ENCODE measurements at places on chromosomes 3 and 15.

DNA sequence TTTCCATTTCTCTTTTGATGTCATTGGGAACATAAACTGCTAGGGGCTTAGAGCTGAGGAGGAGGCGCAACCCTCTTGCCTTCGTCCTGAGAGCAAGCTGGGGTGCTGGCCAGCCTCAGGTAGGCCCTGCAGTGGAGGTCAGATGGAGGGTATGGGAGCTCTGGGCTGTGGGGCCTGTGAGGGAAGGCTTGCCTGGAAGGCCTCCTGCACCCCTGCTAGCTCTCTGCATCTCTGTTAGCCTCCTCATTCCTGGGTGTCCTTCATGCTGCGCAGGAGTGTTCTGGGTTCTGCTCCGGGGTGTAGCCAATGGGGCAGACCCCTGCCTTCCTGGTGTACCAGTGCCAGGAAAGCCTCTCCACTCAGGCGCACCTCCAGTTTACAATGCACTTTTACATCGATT, 11.8 kb downstream of the GP5 start:
- DNase-seq, result peak; percentile 3
- no peak overlapping the region for H3K4me3 ChIP-seq
- no peaks in the 10 kb centered on the region for H3K36me3 ChIP-seq
- no peaks in the 10 kb centered on the region for H3K4me1 ChIP-seq
- H3K27ac ChIP-seq, result no peak overlapping the region
- no peaks in the 10 kb centered on the region for H3K27me3 ChIP-seq

DNA sequence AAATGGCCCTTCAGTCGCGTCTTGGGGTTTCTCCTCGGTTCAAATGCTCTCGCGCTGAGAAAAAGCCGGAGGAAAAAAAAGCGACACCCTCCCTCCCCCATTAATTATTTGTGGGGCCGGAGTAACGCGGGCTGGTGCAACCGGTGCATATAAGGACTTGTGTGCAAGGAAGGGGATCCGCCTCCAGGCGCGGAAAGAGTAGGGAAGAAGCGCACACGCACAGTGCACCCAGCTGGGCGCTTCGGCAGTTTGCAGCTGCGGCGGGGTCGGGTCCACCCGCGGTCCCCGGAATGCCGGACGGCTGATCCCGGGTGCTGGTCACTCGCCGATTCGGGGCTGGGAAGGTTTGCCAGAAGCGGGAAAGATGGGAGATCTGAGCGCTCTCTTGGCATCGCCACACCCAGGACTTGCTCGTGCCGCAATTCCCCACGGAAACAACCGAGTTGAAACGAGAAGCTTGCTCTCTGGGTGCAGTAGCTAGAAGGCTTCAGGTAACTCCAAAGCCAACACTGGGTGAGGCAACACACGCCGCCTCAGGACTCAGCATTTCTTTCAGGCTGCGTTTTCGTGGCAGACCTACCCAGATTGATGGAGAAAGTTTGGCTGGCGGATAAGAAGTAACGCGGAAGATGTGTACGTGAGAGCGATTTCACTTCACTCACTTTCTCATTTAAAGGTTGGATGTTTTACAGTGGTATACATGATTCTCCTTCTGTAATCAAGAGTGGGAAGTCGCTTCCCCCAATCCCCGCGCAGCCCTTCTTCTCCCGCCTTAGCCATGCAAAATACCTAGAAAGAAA, 720 bp upstream of the TNIK start:
- peaks cover 7% of the 10 kb centered on the region for H3K4me1 ChIP-seq
- H3K27me3 ChIP-seq, result no peaks in the 10 kb centered on the region

DNA sequence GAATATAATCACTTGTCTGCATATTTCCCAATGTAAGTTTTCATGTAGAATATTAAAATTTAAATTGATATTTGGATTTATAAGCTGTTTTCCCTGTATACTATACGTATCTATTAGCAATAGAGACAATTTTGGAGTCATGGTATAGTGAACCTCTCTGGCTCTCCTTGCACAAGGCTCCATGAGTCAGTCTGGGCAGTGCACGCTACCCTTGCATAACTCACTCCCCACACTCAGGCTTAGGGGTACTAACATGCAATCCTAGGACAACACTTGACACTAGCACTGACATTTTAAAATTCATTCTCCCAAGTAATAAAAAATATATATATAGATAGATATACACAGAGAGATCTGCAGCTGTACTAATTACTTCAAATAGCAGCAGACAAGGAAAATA, 39.2 kb downstream of the SLC24A1 start:
- no peak for DNase-seq
- H3K27ac ChIP-seq, result no peak overlapping the region
- H3K27me3 ChIP-seq, result no peaks in the 10 kb centered on the region
- H3K36me3 ChIP-seq, result peaks cover 28% of the 10 kb centered on the region
- no peak overlapping the region for H3K4me3 ChIP-seq
- H3K4me1 ChIP-seq, result no peaks in the 10 kb centered on the region

DNA sequence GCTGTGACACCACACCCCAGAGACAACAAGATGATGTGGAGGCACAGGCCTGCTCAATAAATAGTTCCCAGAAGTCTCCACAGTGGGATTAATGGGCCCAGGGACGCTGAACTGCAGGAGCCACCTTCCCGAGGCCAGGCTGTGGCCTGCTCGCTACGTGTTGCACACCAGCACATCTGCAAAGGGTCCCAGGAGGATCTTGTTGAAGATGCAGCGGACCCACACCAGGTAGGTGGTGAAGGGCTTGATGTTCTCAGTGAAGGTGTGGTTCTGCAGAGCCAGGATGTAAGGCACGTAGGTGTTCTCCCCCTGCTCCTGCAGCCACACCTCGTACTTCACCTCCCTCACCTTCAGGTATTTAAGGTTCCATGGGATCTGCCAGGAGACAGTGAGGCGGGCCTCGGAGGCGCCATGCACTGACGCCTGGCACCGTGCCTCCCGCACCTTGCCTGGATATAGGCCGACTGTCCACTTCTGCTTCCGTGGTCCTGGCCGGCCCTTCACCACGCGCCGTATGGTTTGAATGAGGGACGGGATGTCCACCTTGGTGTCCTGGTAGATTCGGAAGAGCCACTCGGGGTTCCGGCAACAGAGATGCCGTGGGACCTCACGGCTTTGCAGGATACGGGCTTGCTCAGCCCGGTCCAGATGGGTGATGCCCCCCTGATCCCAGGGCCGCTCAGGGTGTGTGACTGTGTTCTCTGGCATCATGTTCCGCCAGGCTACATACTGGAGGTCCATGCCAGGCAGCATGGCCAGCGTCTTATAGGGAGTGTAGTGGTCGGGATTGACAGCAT, 26.1 kb downstream of the POMGNT2 start:
- DNase-seq, result no peak
- H3K36me3 ChIP-seq, result peaks cover 24% of the 10 kb centered on the region
- no peaks in the 10 kb centered on the region for H3K4me1 ChIP-seq
- H3K27me3 ChIP-seq, result no peaks in the 10 kb centered on the region
- H3K27ac ChIP-seq, result no peak overlapping the region

- no peak for DNase-seq
- no peaks in the 10 kb centered on the region for H3K4me1 ChIP-seq
- no peaks in the 10 kb centered on the region for H3K27me3 ChIP-seq
Observed at GRCh38 chr3:65210026-65210814, 522.4 kb upstream of the ADAMTS9 start.

DNA sequence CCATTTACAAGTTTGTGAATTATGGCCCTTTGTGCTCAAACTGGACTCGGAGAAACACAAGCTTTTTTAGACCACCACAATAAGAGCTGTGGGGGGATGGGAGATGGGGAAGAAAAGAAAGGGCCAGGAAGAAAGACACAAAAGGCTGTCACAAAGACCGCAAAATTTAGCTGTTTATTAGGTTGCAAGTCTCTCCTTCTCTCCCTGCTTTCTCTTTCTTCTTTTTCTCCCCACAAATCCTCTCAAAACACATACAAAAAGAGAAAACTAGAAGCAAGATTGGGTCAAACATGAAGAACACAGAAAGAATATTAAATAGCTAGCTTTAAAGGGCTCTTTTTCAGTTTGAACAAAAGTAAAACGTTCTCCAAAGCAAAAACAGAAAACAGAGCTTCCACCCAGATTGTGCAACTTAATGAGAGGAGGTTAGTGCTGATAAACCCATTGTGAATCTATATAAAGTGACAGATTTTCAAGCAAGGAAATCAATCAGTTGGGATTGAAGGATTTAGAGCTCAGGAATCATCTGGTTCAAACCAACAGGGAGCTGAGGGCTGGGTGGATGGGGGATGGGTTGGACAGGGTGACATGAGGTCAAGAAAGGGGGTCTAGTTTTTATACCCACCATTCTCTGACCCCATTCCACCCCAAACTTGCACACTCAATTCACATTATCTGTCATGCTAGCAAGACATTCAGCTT, 87.3 kb downstream of the DHX30 start:
- H3K27me3 ChIP-seq, result no peaks in the 10 kb centered on the region

DNA sequence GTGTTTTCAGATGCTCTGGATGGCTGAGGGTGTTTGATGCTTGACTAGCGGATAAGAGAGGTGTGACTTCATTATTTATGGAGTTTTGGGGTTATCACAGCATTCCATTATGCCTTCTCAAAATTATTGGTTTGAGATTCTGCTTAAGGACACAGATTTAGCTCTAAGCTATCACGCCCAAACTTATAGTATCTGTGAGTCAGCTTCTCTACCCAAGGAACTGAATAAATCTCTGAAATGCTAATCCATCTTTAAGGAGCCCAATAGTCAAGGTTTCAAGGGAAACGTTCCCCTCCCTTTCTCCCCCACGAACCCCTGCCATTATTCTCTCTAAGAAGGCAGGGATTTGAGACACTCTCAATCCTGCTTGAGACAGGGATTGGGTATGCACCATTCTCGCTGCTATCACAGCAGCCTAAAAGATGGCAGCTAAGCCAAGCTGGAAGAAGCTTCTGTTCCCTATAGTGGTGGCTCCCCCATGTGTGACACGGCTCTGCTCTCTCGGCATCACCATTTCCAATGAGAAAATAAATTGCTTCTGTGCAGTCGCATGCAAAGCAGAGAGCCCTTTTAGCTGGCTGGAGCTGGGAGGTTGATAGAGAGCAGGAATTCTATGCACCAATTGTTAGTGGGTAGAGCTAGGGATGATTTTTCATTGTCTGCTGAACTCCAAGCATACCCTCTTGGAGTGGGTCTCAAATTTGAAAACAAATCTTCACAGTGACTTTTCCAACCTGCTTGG, 151.1 kb downstream of the IL20RB start:
- no peaks in the 10 kb centered on the region for H3K36me3 ChIP-seq
- no peak overlapping the region for H3K4me3 ChIP-seq
- no peak overlapping the region for H3K27ac ChIP-seq

- no peaks in the 10 kb centered on the region for H3K27me3 ChIP-seq
- H3K36me3 ChIP-seq, result no peaks in the 10 kb centered on the region
- H3K4me1 ChIP-seq, result no peaks in the 10 kb centered on the region
- no peak overlapping the region for H3K27ac ChIP-seq
- no peak for DNase-seq
- no peak overlapping the region for H3K4me3 ChIP-seq
Observed at GRCh38 chr3:31755926-31756658, 223.4 kb downstream of the STT3B start.

DNA sequence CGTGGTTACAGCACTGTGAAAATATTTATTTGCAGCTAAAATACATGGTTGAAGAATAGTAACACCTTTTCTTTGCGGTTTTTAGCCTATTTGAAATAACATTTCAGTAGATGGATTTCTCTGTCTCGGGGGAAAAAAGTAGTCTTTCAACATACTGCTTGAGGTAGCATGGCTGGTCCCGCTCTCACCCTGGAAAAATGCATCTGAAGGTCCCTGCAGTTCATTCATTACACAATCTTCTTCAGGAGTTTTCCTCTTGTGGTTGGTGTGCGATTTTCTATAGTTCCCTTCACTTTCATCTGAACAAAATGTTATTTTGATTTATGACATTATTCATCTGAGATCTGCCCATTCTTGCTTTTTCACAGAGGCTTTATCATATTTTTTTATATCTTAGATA, 75.9 kb downstream of the STRIT1 start:
- no peaks in the 10 kb centered on the region for H3K36me3 ChIP-seq
- H3K4me3 ChIP-seq, result no peak overlapping the region
- H3K27ac ChIP-seq, result no peak overlapping the region
- no peak for DNase-seq
- no peaks in the 10 kb centered on the region for H3K27me3 ChIP-seq

GRCh38 chr3:111947231-111947630, 31.6 kb upstream of the ABHD10 start:
- no peaks in the 10 kb centered on the region for H3K4me1 ChIP-seq
- H3K27me3 ChIP-seq, result no peaks in the 10 kb centered on the region
- H3K27ac ChIP-seq, result no peak overlapping the region
- H3K4me3 ChIP-seq, result no peak overlapping the region
- H3K36me3 ChIP-seq, result peaks cover 42% of the 10 kb centered on the region

GRCh38 chr15:62509395-62509958, 344.4 kb upstream of the C2CD4B start:
- no peaks in the 10 kb centered on the region for H3K27me3 ChIP-seq
- no peaks in the 10 kb centered on the region for H3K36me3 ChIP-seq
- H3K4me3 ChIP-seq, result no peak overlapping the region

GRCh38 chr15:95470529-95470928, 860.0 kb upstream of the NR2F2 start:
- H3K4me1 ChIP-seq, result peaks cover 7% of the 10 kb centered on the region
- H3K27ac ChIP-seq, result peak overlapping the region; percentile 73
- no peak for DNase-seq
- no peak overlapping the region for H3K4me3 ChIP-seq
- no peaks in the 10 kb centered on the region for H3K27me3 ChIP-seq

- DNase-seq, result no peak
- no peak overlapping the region for H3K27ac ChIP-seq
- H3K27me3 ChIP-seq, result no peaks in the 10 kb centered on the region
- no peaks in the 10 kb centered on the region for H3K4me1 ChIP-seq
- no peak overlapping the region for H3K4me3 ChIP-seq
- H3K36me3 ChIP-seq, result no peaks in the 10 kb centered on the region
Observed at GRCh38 chr3:21938267-21938681, 187.3 kb upstream of the ZNF385D start.

- H3K4me1 ChIP-seq, result no peaks in the 10 kb centered on the region
- H3K4me3 ChIP-seq, result no peak overlapping the region
- H3K36me3 ChIP-seq, result no peaks in the 10 kb centered on the region
Observed at GRCh38 chr3:194029846-194030245, 106.1 kb upstream of the HES1 start.

GRCh38 chr3:120418866-120419490, 31.8 kb downstream of the FSTL1 start:
- no peaks in the 10 kb centered on the region for H3K27me3 ChIP-seq
- H3K4me1 ChIP-seq, result peaks cover 52% of the 10 kb centered on the region
- H3K27ac ChIP-seq, result peak overlapping the region; percentile 81
- H3K4me3 ChIP-seq, result no peak overlapping the region

- H3K4me1 ChIP-seq, result no peaks in the 10 kb centered on the region
- H3K36me3 ChIP-seq, result no peaks in the 10 kb centered on the region
- no peak for DNase-seq
- no peaks in the 10 kb centered on the region for H3K27me3 ChIP-seq
Observed at GRCh38 chr3:5026046-5026362, 46.8 kb downstream of the BHLHE40 start.

- peaks cover 13% of the 10 kb centered on the region for H3K36me3 ChIP-seq
- no peaks in the 10 kb centered on the region for H3K4me1 ChIP-seq
- H3K27me3 ChIP-seq, result no peaks in the 10 kb centered on the region
- no peak overlapping the region for H3K27ac ChIP-seq
Observed at GRCh38 chr15:101070502-101071273, 151.5 kb downstream of the LRRK1 start.

GRCh38 chr15:88912500-88912921, 668 bp downstream of the MFGE8 start:
- H3K27ac ChIP-seq, result peak overlapping the region; percentile 95
- peaks cover 26% of the 10 kb centered on the region for H3K36me3 ChIP-seq
- H3K27me3 ChIP-seq, result no peaks in the 10 kb centered on the region
- peak overlapping the region; percentile 80 for H3K4me3 ChIP-seq
- H3K4me1 ChIP-seq, result no peaks in the 10 kb centered on the region
- no peak for DNase-seq
